ENCODE measurements at places on chromosomes 11 and 22. TPM values are rescaled to one million over a fixed set of nuclear protein-coding genes. Genes with fewer than 3 reads are reported as not detected.

The OR4A16 gene
- not detected for total RNA-seq

The BLID gene
- total RNA-seq: 1.5 TPM

The SAA4 gene
- 0.43 TPM for total RNA-seq

The RASD2 gene
- total RNA-seq: 0.59 TPM

The STARD10 gene
- 56.8 TPM for total RNA-seq

The NXPE4 gene
- total RNA-seq: not detected

The BACE1 gene
- total RNA-seq: 12.3 TPM

The ASPHD2 gene
- total RNA-seq: 4.5 TPM

The SEPTIN5 gene
- 18.7 TPM for total RNA-seq

The NCAM1 gene
- 9.2 TPM for total RNA-seq

The C11orf87 gene
- total RNA-seq: not detected

The OR51B2 gene
- 1.5 TPM for total RNA-seq

The SCGB1D2 gene
- total RNA-seq: not detected

The SERHL2 gene
- not detected for total RNA-seq

The ACTN3 gene
- 11.2 TPM for total RNA-seq

The CASP12 gene
- total RNA-seq: not detected

The TRABD gene
- total RNA-seq: 19.2 TPM

The CD6 gene
- not detected for total RNA-seq

The IZUMO1R gene
- total RNA-seq: not detected

The SULT4A1 gene
- total RNA-seq: 0.50 TPM

The RFPL3 gene
- total RNA-seq: not detected

The DCDC1 gene
- total RNA-seq: not detected

The MYOD1 gene
- not detected for total RNA-seq

The TPBGL gene
- total RNA-seq: not detected

The IL18BP gene
- total RNA-seq: 3.9 TPM

The FAM180B gene
- not detected for total RNA-seq

The NAP1L4 gene
- total RNA-seq: 149 TPM

The ADAMTS8 gene
- total RNA-seq: not detected

The ENDOD1 gene
- 0.96 TPM for total RNA-seq

The ART5 gene
- total RNA-seq: not detected

The PRCP gene
- total RNA-seq: 96.9 TPM

The DTX4 gene
- 0.21 TPM for total RNA-seq

The EXPH5 gene
- 2.3 TPM for total RNA-seq

The BRSK2 gene
- total RNA-seq: 8.6 TPM

The DDIAS gene
- total RNA-seq: 30.1 TPM

The MMP10 gene
- 2.5 TPM for total RNA-seq

The SIAE gene
- total RNA-seq: 12.3 TPM

The OR8A1 gene
- not detected for total RNA-seq

The PTPN5 gene
- total RNA-seq: not detected

The TTC28 gene
- total RNA-seq: 5.5 TPM

The TRIM49 gene
- not detected for total RNA-seq

The SCT gene
- total RNA-seq: not detected

The SYT13 gene
- not detected for total RNA-seq

The SYT8 gene
- total RNA-seq: 2.1 TPM

The GGT1 gene
- total RNA-seq: 30.0 TPM

All from A172 (cell line).